AG09319 (cell line): ENCODE measurements at places on chromosomes 16 and 17.

DNA sequence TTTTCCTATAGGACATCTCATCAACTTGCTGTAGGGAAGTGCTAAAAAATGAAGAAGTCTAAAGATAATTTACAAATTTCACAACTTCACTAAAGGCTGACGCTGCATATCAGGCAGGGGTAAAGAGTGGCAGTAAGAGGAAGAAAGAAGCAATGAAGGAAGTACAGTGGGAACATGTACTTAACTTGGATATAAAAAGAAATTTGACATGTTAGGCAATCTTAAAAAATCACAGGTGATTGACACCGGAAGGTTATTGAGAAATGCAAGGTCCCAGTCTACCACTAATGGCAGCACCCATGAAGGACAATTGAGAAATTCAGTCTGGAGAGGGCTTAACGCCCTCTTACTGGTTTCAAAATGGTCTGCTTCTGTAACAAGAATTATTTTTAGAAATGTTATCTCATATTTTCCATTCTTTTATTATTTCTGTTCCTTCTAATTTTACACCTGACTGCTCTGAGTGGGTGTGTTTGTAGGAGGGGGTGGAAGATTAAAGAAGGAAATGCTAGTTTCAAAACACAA is 358.1 kb downstream of the KCNJ2 start:
- no peak for DNase-seq

DNA sequence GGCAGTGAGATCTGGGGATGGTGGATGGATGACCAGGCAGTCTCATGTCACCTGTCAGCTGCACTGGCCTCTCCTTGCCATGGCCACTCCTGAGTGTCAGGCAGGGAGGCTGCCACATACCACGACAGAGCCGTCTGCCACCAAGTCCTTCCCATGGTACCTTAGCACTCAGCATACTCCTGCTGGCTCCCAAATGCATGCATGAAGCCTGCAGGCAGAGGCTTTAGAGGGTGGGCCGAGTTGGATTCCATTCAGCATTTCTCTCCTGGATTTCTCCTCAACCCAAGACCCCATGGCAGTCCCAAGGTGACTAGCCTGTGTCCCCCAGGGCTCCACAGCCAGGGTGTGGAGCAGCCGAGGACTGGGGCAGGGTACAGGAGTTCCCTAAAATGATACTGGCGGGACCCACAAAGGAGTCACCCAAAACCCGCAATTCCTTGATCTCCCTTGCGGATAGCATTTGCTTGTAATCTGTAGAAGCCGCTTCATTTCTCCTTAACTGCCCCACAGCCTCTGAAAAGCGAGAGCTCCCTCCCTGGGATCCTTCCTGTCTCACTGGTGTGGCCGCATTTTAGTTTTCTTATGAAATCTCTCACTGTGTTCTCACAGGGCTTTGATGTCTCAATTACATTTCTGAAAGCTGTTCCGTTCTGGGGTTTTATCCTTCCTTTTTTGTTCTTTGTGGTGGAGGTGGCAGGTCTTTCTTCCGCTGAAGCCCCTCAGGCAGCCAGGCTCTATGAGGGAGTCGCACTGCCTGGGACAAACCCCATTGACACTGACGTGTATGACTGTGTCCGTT is 141.4 kb downstream of the SOCS1 start:
- no peak for DNase-seq

- no peak for DNase-seq
Observed at GRCh38 chr17:73759734-73760438, 115.6 kb upstream of the SDK2 start.

- DNase-seq: no peak
Observed at GRCh38 chr17:38735161-38735997, 5.2 kb downstream of the CISD3 start.

DNA sequence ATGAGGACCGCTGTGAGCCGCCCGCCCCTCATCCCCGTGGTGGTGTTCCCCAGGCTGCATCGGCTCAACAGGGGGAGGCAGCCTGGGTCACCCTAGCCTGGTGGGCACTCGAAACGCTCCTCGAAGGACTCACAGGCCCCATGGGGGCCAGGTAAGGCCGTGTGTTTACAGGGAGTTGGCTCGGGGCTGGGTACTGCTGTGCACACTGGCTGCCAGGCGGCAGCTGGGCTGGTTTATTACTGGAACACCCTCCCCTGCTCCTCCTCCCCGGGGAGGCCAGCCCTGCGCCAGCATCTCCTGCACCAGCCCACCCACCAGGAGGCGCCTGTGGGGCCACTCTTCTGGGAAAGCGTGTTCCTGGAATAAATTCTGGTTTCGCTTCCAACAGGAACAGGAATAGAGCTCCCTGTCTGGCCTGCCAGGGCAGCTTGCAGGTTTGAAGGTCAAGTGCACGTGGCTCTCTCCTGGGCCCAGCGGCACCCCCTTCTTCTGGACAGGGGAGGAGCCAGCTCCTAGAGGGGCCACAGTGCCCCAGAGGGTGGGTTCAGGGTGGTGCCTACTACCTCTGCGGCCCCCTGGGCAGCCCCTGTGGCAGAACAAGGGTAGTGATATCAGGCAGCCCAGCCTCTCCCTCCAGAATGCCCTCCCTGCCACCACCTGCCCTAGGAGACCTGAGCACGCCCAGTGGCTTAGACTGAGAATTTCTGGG is 11.3 kb downstream of the MCRIP1 start:
- no peak for DNase-seq

DNA sequence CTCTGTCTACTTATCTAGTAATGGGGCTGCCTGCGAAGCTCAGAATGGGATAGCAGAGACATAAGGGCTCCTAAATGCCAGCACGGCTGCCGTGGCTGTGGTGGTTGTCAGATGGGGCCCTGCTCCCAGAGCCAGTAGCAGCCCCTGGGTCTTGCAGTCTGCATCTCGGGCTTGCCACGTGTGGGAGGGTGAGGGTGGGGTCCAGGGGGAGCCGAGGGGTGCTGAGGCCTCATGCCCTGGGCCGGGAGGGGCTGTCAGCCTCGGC is 88.8 kb upstream of the GSE1 start:
- DNase-seq: no peak

DNA sequence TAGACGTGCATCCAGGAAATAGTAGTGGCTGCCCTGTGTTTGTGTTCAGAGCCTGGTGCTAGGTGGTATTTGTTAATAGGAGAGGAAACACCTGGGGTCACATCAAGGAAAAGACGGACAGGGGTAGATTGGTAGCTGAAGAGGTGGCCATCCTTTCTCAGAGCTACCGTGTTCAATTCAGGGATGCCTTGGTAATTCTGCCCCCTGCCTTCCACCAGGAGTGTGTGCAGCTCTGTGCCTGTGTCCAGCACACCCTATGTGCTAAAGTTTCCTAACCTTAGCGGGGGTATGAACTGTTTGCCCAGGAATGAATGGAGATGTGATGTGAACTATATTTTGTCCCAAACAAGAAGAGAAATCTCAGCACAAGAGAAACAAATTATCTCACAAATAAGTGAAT is 174.1 kb upstream of the MPHOSPH6 start:
- no peak for DNase-seq

DNA sequence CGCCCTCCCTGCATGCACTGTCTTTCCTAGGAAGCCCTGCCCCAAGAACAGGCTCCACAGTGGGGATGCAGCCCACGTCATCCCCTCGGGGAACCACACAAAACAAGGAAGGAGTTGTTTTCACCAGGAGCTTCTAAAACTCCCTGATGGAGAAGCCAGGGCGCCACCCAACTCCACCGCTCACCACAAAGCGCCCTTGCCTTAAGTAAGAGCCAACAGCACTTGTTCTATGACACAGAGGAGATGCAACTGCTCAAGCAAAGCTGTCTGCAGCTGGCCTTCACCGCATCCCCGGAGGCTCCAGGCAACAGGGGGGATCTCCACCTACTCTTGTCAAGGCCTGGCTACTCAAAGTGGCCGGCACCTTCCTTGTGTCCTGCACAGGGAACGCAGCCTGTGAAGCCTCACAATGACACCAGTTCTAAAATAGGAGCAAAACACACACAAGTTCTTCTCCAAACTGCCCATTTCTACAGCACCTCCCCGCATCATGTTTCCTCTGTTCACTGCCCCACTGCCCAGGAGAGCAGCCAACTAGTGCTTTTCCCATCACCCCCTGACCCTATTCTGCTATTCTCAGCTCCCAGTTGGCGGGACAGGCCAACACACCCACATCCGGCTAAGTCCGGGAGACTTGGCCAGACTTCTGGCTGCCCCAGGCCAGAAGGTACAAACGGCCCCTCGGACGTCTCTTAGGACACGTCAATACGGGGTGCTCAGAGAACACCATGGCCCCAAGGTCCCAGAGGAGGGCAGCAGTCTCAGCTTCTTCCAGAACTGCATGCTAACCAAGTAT is 24.2 kb downstream of the MPG start:
- no peak for DNase-seq

GRCh38 chr16:74700116-74700437 is 585 bp downstream of the MLKL start:
- DNase-seq: no peak

DNA sequence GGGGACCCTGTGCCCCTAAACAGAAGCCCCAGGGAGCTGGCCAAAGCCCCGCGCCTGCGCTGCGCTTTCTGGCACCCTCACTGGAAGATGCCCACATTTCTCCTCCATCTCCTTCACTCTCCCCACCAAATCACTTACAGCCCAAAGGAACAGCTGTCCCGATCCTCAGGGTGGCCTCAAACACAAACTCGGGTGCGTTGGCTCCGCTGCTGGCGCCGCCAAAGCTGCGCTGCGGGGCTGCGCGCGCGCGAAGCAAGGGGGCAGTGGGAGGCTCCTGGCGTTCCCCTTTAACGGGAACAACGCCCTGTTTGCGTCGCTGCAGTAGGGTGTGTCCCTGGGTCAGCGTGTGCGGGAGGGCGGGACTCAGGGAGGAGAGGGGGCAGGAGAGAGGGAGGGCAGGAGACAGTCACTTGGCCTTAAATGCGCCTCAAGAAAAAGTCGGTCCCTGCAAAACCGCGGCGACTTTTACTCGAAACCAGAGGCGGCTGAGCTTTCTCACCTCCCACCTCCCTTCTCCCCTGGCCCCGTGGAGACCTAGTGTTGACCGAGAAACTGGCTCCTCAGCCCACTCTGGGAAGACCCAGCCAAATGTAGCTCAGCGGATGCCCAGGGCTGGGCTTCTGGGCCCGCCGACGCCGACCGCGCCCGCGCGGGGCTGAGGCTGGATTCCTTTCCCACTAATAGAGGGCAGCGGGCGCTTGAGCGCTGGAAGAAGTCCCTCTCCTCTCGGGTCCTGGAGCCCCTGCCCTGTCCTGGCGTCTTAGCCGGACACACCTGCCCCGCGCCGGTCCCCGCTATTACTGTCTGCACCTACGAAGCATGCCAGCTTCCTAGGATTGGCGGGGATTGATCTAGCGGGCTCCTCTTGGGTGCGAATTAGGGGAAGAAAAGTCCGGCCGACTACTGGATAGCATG is 2.6 kb downstream of the PMP22 start:
- peak; percentile 83 for DNase-seq

GRCh38 chr16:50306287-50306686 is 39.9 kb downstream of the ADCY7 start:
- no peak for DNase-seq

- no peak for DNase-seq
Observed at GRCh38 chr17:9768381-9768934, 22.9 kb downstream of the DHRS7C start.

- DNase-seq: no peak
Observed at GRCh38 chr16:66948134-66948836, 12.8 kb upstream of the CES3 start.

- no peak for DNase-seq
Observed at GRCh38 chr16:78755751-78756661, 656.6 kb downstream of the WWOX start.

GRCh38 chr16:13379266-13379665 is 477.9 kb downstream of the SHISA9 start:
- DNase-seq: no peak

DNA sequence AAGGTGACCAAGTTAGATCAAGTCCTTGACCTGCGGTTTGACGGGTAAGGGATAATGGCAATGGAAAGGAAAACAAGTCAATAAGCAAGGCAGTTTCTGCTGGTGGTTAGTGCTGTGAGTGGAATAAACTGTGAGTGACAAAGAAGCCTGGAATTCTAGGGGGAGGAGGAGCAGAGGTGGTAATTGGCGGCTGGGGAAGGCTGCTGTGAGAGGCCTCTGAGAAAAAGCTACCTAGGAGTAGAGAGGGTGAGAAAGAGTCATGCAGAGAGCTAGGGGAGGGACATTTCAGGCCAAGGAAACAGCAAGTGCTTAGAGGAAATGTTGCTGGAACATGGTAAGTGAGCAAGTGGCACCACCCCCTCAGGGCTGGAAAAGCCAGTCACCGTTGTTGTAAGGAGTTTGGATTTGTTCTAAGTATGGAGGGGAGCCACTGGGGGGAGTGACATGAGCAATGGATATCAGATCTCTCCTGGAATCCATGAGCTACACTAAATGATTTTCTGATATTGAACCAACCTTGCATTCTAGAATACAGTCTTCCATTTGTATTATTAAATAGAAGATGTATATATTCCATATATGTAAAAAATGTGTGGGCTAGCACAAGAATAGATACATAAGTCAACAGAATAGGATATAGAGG is 6.7 kb downstream of the NLRC3 start:
- no peak for DNase-seq

GRCh38 chr17:78128551-78129350 is at the start of gene TMC6:
TSS of gene TMC6 (minus strand) at chr17:78128755. CDS start at chr17:78126832, 1,923 bp downstream.
- no peak for DNase-seq

- no peak for DNase-seq
Observed at GRCh38 chr16:22624038-22624799, 113.5 kb downstream of the NPIPB5 start.

DNA sequence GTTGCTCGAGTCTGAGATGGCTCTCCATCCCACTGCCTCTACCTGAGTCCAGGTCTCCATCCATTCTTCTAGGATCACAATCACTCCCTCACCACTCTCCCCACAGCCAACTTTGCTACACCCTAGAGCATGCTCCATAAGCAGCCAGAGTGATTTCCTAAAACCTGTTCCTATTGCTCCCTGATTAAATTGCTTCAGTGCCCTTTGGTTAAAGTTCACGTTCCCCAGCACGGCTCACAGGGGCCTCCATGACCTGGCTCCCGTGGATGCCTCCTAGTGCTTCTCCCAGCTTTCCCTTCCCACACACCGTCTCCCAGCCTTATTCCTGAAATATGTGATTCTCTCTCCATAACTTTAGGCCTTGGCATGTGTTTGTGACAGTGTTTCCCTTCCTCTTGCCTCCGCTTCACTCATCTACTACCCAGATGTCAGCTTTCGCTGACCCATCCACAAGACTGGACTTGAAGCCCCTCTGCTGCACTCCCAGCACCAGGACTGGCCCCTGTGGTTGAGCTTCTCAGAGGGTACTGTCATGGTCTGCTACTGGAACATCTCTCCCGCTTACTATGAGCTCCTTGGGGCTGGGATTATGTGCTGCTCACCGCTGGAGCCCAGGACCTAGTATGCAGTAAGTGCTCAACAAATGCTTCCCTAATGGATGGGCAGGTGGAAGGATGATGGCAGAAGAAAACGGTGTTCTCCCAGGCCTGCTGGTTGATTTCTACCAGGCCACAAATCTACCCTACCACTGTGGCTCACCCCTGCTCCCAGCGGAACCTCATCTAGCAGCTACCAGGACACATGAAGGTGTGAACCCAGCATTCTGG is 17.9 kb downstream of the MYO18A start:
- DNase-seq: no peak
